ENCODE measurements at places on chromosomes 6 and 20. TPM values are rescaled to one million over a fixed set of nuclear protein-coding genes. Genes with fewer than 3 reads are reported as not detected.

DNA sequence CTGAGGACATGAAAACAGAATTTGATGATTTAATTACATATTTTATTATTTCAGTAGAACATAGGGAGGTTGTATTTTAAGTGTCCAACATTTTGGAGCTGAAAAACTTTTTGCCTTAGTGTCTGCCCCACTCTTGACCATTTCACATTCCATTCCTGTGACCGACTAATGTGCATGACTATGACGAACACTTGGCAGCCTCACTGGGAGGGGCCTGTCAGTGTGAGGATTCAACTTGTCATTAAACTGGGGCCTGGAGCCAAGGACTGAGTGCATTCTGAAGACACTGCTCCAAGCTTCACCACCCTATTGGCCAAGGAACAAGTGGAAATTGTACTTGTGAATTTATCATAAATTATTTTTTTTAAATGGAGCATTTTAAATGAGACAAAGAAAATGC, 661.3 kb downstream of the BCKDHB start:
- DNase-seq: no peak

GRCh38 chr20:1375515-1375914, 17.3 kb downstream of the FKBP1A start:
- DNase-seq: no peak

- no peak for DNase-seq
These were observed 1145.2 kb upstream of the GJE1 start for GRCh38 chr6:140987364-140988155.

Gene MOCS1
- 0.51 TPM for total RNA-seq

Gene PTK7
- 1.5 TPM for total RNA-seq

GRCh38 chr6:17240803-17241500, 40.2 kb upstream of the RBM24 start:
- DNase-seq: no peak

Gene PNPLA1
- not detected for total RNA-seq

DNA sequence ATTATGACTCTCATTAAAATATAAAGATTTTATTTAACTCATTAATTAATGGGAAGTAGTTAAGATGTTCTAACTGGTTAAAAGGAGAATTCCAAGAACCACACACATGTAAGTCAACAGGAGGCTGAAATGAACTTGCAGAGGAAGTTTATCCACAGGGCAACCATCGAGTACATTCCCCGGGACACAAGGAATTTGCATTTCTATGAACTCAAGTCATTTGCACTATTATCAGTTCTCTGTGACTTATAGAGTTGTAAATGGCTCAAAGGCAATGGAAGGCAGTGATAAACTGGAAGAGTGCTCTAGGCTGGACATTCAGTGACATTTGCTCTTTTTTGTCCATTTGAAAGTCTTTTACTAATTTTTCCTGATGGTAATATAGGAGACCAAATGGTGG, 97.4 kb downstream of the SNX5 start:
- no peak for DNase-seq

DNA sequence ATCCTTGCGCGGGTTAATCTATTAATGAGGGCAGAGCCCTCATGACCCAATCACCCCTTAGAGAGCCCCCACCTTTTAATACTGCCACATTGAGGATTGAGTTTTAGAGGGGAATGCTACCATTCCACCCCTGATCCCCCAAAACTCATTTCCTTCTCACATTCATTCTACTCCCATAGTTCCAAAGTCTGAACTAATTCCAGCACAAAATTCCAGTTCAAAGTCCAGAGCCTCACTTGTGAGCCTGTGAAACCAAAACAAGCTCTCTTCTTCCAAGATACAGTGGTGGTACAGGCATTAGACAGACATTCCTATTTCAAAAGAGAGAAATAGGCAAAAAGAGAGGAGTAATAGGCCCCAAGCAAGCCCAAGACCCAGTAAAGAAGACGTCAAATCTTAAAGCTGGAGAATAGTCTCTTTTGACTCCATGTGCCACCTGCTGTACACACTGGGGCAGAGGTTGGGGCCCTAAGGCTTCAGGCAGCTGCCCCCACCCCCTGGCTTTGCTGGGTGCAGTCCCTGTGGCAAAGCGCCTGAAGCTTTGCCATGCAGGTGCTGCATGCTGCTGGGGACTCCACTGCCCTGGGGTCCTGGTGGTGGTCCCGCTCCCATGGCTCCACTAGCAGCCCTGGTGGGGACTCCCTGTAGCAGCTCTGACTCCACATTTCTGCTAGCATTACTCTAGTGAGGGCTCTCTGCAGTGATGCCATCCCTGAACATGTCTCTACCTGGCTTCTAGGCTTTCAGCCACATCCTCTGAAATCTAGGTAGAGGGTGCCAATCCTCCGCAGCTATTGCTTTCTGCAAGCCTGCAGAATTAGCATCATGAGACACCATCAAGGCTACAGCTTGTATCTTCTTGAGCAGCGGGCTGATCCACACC, 41.3 kb downstream of the RSPH3 start:
- DNase-seq: peak; percentile 37

DNA sequence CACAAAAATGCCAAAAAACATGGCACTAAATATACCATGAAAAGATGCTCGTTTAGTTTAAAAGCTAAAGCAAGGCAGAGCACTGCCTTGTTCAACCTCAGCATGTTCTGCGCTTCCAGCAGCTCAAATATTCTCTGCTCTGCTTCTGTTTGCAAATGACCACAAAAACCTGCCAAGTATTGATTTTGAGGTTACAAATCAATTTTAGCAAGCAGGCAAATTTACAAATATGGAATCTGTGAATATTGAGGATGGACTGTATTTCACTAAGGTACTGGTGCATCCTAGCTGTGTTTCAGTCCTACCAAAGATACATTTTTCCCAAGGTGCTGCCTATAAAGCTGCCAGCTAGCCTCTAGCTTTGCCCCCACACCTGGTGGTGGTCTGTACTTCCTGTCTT, 449.9 kb downstream of the PREX1 start:
- DNase-seq: no peak

DNA sequence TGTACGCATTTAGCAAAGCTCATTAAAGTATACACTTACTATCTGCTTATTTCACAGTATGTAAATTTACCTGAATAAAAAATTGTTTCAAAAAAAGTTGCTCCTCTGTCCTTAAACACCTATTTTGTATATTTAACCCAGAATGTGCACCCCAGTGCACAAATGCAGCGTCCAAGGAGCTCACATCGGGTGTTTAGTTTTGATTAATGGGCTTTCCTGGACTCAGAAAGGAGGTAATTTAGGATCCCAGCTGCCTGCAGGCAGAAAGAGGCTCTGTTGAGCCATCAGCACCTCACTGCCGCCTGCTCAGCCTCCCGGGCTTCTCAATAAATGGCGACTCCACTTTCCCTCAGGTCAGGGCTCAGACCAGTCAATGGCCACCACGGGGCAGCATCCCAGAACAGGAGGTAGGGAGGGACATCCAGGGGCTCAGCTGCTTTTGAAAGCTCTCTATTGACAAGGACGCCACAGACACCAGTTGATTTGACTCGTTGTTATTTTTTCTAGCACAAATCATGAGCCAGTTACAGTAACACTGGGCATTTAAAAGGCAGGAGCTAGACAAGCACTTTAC, 70.2 kb upstream of the TBC1D7 start:
- DNase-seq: no peak

DNA sequence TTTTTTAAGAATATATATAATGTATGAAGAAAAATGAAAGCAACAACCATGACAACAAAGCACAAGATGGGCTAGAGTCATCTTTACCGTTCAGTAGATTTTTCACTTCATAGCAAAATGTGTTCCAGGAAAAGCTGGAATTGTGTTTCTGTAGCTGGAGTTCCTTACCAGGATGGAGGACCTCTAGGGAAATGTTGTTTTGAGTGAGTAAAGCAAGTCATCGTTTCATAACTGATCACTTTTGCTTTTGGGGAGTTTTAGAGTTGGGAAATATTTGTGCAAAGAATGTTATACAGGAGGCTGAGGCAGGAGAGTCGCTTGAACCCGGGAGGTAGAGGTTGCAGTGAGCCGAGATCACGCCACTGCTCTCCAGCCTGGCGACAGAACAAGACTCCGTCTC, 151.6 kb downstream of the SASH1 start:
- DNase-seq: no peak

GRCh38 chr6:21802175-21802822, 208.7 kb downstream of the SOX4 start:
- no peak for DNase-seq

GRCh38 chr6:122412001-122412400, 12.5 kb downstream of the HSF2 start:
- DNase-seq: no peak

DNA sequence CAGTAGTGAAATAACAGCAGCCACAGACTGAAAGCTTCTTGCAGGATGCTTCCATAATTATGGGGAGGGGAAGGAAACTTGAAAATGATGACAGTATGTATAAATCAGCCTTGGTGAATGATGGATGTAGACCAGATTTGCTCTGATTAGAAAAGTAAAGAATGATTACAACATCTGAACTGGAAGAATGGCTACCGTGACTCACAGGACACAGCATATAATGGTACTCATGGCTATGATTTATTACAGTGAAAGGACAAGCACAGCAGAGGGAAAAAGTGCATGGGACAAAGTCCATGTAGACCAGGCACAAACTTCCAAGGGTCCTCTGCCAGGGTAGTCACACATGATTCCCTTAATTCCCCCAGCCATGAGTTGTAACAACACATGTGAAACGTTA, 70.7 kb upstream of the POPDC3 start:
- DNase-seq: no peak

GRCh38 chr6:51934098-51934497, 153.3 kb downstream of the PKHD1 start:
- DNase-seq: no peak

- DNase-seq: no peak
These were observed 182.0 kb upstream of the MYLIP start for GRCh38 chr6:15946701-15947385.

Gene IMPG1
- total RNA-seq: not detected

Gene TDRD6
- not detected for total RNA-seq

GRCh38 chr6:138645976-138646640, 127.5 kb upstream of the CCDC28A start:
- DNase-seq: no peak

GRCh38 chr20:31666258-31667042, 28.7 kb downstream of the COX4I2 start:
- DNase-seq: peak; percentile 38

Gene GCLC
- total RNA-seq: 27.2 TPM

Gene GSTA2
- total RNA-seq: not detected

Gene TOX2
- 2.2 TPM for total RNA-seq

- DNase-seq: no peak
These were observed 201.7 kb upstream of the PRDM1 start for GRCh38 chr6:105884426-105884825.

DNA sequence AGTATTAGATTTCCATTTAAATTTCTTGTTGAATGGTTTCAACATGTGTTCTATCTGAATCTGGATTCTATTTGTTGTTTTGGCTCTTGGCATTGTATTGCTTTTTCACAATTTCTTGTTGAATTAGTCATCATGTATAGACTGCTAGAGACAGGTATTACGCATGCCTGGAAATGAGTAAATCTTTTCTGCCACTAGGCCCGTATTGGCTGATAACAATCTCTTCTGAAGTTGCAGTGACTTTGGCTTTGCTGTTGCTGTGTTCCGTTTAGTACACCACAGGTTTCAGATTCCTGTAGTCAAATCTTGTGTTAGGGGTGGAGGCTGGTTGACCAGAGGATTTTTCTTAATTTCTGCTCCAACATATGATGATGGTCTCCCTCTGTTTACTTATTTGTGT, 1339.4 kb downstream of the GRIK2 start:
- DNase-seq: no peak

DNA sequence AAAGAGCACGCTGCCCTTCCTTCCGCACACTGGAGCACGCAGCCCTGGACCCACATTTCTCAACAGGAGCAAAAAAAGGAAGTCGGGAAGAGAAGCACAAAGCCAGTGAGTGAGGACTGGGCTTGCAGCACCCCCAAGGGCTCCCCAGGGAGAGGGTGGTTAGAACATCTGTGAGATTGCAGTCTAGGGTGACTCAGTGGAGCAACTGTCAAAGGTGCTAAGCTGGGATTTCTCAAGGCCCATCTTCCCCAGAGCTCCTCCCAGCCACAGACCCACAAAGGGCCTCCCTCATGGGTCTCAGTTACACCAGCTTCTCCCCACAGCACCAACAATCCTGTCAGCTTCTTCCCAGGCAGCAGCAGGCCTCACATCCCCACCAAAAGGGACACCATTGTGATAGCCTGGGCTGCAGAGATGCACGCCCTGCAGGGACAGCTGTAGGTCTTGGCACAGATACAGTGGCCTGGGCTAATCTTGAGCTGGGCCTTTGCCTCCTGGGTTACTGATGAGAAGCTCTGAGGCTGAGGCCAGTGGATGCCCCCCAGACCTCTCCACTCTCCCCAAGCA, 39.6 kb upstream of the CD93 start:
- DNase-seq: no peak

- no peak for DNase-seq
These were observed 5.4 kb downstream of the TRIM26 start for GRCh38 chr6:30207619-30208295.

Gene GLP1R
- total RNA-seq: 0.07 TPM

DNA sequence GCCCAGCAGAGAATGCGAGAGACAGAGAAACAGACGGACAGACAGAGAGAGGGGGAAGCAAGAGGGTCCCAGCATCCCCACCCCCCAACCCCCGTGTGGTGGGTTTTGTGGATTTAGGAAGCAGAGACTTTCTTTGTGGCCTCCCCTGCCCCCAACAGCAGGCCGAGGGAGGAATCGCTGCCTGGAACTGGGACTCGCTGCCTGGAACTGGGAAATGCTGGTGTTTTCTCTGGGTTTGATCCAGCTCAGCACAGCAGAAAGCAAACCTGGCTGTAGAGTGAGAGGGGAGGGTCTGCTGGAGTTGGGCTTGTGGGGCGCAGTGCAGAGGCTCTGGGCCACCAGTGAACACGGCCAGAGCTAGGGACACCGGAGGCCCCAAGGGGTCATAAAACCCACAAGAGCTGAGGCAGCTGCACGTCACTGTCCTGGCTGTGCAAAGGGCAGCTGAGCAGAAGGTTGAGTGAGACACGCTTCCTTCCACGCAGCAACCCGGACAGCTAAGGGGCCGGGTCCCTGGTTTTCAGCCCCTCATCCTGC, 181.8 kb downstream of the TAF4 start:
- DNase-seq: no peak

Gene AVP
- total RNA-seq: not detected

Gene EFCAB8
- total RNA-seq: 0.24 TPM

GRCh38 chr6:55450005-55450404, 122.7 kb downstream of the GFRAL start:
- no peak for DNase-seq

GRCh38 chr20:38751360-38751976, 3.2 kb downstream of the ACTR5 start:
- DNase-seq: peak; percentile 30

DNA sequence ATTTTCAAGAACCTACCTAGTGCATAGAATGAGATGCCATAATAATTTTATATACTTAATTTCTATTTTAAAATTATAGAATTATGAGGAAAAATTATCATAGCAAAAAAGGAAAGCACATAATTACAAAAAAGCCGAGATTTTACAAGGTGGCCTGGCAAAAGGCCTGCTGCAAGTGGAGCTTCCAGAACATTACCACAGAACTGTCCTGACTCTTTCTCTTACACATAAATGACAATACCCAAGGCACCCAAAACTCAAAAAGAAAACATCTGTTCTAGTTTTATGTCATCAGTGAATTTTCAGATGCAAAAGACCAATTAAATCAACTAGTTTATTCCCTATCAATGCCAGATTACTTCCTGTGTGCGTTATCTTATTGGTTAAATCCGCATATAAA, 74.2 kb downstream of the FILIP1 start:
- DNase-seq: no peak

- no peak for DNase-seq
These were observed 271.3 kb downstream of the KHDC1L start for GRCh38 chr6:72953971-72954381.
